ENCODE measurements at places on chromosomes 1 and 21. TPM values are rescaled to one million over a fixed set of nuclear protein-coding genes. Genes with fewer than 3 reads are reported as not detected.

The KRTAP12-2 gene
- total RNA-seq = not detected

The ZNHIT6 gene
- total RNA-seq = 13.3 TPM

The TCHH gene
- 0.08 TPM for total RNA-seq

The BCL2L15 gene
- 0.97 TPM for total RNA-seq

The CCDC17 gene
- total RNA-seq = 0.44 TPM

The C4BPA gene
- total RNA-seq = not detected

The LINGO4 gene
- 0.29 TPM for total RNA-seq

The CLCA2 gene
- total RNA-seq = 0.21 TPM

The CLCA1 gene
- not detected for total RNA-seq

The RGL1 gene
- 22.5 TPM for total RNA-seq

The TMEM81 gene
- total RNA-seq = 4.0 TPM

The CHI3L1 gene
- total RNA-seq = 6.1 TPM

The CNTN2 gene
- 1.1 TPM for total RNA-seq

The AGMAT gene
- 0.13 TPM for total RNA-seq

The NPR1 gene
- total RNA-seq = 39.0 TPM

The SYTL1 gene
- total RNA-seq = 0.81 TPM

The RPS6KC1 gene
- 10.0 TPM for total RNA-seq

The U2AF1 gene
- 8.5 TPM for total RNA-seq

The CD2 gene
- 1.4 TPM for total RNA-seq

The USP25 gene
- 56.8 TPM for total RNA-seq

The SLC22A15 gene
- 8.3 TPM for total RNA-seq

Data from left cardiac atrium (tissue), 4 donors.